CD4-positive, alpha-beta memory T cell (primary cell): ENCODE measurements at places on chromosomes 1 and 21. TPM values are rescaled to one million over a fixed set of nuclear protein-coding genes. Genes with fewer than 3 reads are reported as not detected.

DNA sequence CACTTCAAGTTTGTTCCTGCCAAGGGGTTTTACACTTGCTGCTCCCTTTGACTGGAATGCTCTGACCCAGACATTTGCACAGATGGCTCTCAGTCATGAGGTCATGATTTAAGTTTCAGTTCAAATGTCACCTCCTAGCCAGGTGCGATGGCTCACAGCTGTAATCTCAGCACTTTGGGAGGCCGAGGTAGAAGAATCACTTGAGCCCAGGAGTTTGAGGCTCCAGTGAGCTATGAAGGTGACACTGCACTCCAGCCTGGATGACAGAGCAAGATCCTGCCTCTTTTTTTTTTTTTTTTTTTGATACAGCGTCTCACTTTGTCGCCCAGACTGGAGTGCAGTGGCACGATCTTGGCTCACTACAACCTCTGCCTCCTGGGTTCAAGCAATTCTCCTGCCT lies 4.5 kb upstream of the ZMYM4 start:
- DNase-seq, result no peak

DNA sequence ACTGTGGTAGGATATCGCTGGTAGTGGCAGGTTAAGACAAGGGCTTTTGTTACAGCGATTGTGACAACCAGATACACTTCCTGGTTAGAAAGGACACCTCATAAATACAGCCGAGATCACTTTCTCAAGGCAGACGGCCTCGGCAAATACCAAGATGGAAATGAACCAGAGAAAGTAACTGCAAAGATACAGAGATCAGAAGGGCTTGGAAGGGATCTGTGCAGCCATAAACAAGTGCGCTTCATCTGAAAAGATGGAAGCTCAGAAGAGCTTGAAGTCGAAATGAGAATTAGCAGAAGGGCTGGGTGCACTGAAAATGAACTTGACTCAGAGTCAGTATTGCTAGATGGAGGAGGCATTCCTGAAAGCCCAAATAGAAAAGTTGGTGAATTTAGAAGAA lies 7.1 kb downstream of the DHRS3 start:
- DNase-seq, result no peak

DNA sequence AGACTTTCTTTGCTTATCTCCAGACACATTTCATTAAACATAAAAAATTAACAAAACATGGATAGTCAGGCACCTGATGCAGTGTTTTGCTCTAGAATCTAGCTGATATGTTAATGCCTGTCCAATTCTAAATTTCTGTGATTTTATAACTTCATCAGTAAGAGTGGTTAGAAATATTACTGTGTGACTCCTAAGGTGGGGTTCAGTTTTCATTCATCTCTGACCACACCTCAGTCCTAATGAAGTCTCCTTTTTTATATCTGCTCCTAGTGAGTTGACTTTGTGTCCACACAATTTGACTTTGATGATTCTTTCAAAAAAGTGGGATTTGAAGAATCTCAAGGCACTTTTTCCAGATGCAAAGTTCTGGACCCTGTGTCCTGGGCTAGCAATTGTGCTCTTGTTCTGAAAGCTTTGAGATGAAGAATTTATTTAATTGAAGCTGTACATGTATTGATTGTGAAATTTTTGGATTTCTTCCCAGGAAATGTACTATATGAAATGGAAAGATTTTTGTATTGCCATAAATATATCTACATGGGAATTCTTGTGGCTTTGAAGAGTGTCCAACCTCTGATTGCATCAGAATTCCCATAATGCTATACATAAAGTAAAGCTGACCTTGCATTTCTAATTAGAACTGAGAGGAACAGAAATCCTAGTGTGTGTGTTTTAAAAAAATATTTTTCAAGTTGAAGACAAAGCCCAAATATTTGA lies 111.2 kb downstream of the GIPC2 start:
- no peak for DNase-seq

DNA sequence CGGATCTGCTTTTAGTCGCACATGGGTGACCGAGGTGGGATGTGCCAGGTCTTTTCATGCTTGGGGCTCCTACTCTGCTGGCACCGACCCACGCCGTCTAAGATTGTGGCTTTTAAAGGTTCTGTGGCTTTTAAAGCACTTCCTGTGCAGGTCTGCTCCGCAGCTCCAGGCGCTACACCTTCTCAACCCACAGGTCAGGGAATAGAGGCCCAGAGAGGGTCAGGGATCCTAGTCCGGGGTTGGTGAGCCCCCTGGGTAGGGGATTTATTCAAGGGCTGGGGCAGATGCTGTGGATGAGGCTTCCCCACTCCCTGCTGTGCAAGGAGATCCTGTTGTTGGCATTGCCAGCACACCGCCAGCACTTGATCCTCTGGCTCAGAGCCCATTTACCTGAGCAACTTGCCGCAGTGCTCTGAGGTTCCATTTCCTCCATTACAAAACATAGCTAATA lies 212.8 kb upstream of the RAB4A start:
- DNase-seq, result peak; percentile 65

GRCh38 chr1:9455487-9456234 lies 83.6 kb upstream of the SLC25A33 start:
- peak; percentile 56 for DNase-seq

GRCh38 chr1:36183309-36183856 lies 27.4 kb downstream of the MAP7D1 start:
- no peak for DNase-seq

DNA sequence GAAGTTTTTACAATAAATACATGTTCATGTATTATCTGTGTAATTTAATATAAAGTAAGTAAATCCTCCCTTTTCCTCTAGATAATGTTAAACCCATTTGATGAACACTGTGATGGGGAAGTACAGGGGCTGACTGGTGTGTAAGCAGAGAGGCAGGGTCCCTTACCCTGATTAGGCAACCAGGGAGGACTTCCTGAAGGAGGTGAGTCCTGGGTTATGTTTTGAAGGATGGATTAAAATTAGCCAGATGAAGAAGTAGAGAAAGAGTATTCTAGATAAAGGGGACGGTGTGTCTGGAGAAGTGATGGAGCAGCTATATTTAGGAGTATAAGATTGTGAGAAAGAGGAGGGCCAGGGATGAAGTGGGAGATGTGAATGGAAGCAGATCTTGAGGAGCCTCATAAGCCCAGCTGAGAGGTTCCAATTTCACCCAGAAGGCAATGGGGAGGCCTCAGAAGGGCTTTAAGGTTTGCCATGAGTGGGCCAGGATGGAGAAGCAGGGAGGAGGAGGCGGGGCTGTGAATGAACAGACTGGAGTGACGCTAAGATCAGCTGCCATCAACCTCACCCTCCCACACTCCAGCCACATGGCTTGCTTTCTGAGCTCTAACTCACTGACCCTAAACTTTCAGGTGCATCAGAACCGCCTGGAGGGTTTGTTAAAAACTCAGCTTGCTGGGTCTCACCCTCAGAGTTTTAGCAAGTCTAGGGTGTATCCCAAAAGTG lies 30.9 kb upstream of the ID3 start:
- no peak for DNase-seq

DNA sequence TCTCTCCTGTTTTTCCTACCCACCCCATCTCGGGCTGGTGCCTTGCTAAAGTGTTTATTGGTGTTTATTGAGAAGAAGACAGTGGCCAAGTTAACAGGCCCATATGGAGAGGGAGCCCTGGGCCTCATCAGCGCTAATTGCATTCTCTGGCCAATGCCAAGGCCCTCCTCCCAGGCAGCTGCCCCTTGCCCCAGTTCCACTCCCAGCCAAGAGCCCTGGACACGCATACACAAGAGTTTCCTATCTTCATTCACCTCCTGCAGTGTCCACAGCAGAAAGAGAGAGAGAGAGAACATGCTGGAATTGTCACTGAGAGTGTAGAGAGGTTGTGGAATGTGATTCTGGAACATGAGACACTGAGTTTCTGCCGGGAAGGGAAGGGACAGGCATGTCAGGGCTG lies 25.4 kb upstream of the VWA5B1 start:
- no peak for DNase-seq

DNA sequence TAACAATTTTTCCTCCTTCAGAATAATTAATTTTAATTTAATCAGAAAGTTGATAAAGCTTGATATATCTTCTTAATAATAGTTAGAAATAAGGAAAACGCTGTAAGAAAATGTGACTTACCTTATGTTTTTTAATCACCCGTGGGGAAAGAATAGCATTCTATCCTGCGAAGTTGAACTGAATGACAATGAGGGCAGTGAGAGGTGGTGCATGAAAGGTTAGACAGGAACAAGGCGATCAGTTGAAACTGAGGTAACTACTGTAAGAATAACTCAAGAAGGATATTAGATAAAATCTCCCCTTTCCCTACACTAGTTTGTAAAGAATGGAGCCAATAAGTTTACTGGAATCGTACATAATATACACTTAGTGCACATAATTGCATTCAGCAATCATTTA lies 655.0 kb upstream of the NCAM2 start:
- no peak for DNase-seq

GRCh38 chr1:69738458-69739250 lies 170.9 kb downstream of the LRRC7 start:
- DNase-seq, result no peak

DNA sequence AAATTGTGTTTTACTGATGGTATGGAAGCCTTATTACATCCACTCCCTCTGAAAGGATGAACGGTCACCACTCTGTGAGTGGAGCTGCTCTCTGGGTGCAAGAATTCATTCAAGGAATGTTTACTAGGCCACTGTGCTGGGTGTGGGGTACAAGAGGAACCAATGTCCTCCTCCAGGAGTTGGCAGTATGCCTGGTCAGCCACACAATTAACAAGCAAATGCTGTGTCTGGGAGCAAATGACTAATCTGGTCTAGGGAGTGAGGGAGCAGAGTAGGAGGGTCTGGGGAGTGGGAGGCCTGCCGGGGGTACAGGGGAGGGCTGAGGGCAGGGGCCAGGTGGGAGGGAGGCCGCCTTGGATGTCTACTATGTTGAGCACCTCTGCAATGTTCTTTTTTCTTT lies 27.2 kb upstream of the TDRD10 start:
- no peak for DNase-seq

Gene CHODL
- 0.25 TPM for total RNA-seq

Gene MMP23B
- total RNA-seq, result 3.7 TPM

Gene FCRLB
- 1.5 TPM for total RNA-seq
